ENCODE measurements at places on chromosomes 2 and 18.

- DNase-seq = no peak
Observed at GRCh38 chr2:114727012-114727411, 284.6 kb downstream of the DPP10 start.

- DNase-seq = no peak
Observed at GRCh38 chr2:240467149-240467642, 31.7 kb downstream of the GPC1 start.

DNA sequence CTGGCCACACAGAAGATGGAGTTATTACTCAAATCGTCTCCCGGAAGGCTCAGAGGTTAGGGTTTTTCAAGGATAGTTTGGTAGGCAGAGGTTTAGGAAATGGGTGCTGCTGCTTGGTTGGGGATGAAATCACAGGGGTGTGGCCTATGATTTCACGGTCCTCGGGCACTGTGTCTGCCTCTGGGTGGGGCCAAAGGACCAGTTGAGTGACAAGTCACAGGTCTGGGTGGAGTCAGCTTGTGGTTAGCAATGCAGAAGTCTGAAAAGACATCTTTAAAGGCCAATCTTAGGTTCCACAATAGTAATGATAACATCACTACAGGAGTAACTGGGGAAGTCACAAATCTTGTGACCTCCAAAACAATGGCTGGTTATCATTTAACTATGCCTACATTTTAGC lies 387.8 kb downstream of the ZNF521 start:
- no peak for DNase-seq

DNA sequence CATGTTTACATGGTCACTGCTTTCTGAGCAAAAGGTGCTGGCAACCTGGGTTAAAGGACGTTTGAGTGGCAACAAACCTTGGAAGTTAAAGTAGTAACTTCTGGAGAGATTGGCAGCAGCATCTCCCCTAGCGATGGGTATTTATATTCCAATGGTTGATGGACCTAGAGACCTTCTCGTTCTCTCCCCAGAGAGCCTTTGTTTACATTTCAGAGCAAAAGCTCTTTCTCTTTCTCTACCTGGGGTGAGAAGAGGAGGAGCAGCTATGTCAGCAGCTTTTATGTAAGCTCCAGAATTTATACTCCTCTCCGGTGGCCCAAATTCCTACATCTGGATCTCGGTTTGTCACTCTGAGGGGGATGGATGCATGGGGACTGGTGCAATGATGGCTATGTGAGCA lies 213.7 kb upstream of the ARL4C start:
- no peak for DNase-seq

DNA sequence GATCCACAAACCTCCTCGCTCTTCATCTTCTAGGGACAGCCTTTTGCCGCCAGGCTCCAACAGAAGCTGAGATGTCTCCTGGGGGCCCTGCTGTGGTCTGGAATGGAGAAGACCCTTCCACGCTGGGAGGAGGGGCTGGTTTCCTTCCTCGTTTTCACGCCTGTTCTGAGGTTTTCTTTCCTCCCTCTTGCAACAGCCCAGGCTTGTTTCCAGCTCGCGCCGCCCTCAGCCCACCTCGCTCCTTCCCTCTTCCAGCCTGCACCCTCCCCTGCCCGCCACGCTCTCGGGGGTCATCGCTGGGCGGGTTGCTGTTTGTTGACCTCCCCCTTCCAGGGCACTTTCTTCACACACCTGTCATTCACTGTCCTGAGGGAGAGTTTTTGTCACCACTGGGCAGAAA lies 55.4 kb downstream of the VAPA start:
- no peak for DNase-seq

All from HCEC 1CT (cell line).